ENCODE measurements at places on chromosomes 5 and 9.

DNA sequence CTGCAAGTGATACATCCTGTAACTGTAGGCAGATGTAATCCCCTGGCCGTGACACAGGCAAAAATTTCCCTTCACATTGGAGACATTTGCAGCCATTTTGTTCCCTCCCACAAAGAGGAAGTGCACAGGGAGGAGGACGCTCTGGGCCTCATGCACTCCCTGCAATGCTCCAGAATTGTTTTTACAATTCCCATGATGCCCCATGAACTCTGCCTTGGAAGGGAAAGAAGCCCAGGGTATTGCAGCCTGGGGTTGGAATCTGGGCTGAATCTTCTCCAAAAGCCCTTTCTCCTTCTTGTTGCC, 491.7 kb downstream of the CCDC171 start:
- no peak for DNase-seq

DNA sequence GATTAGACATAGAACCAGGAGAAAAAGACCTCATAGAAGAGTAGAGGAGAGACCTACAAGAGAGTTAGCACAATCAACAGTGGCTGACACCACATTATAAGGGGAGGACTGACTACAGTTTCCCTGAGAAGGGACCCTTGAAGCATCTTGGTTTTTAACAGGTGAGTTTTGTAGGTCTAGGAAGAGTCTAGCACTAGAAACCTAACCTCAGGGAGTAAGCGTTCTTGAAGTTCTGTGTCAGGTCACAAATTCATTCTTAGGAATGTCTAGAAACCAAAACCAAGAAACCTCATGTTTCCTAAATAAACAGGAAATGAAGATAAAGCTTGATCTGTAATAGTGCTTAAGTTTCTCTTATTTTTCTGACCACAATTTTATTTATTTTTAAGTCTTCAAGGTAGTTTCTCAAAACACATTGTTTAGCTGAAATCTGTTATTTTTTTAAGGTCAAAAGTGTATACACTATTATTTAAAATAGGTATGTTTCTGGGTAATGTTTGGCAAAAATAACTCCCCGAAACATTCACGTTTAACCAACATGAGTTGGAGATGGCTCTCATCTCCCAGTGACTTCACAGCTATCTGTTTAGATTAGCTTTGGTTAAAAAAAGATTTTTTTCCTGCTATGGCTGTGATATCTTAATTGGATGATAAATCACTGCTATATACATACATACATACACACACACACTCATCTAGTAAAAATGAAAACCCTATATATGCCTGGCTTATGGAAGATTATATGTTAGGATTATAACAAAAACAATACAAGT, 37.1 kb downstream of the MAP3K1 start:
- DNase-seq: no peak

GRCh38 chr9:99121604-99122003, 16.7 kb downstream of the TGFBR1 start:
- DNase-seq: no peak

DNA sequence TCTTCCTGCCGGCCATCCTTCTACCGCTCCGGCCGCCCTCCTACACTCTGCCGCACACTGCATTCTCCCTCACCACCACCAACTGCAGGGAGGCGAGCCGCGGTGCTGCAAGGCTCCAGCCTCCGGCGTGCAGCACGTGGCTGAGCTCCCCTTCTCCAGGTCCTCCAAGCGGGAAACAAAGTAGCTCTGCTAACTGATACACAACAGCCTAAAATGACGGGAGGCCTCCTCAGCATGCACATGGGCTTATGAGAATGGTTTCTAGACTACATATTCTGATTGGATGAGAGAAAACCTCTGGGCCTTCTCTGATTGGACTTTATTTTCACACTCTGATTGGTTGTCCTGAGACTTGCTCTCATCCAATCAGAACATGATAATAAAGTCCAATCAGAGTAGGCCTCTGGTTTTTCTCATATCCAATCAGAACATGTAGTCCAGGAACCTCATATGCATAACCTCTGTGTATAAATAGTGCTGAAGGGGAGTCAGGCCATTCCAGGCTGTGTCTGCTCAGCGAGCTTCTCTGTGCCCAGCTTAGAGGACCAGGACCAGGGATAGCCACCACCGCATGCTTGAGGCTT, 27.0 kb upstream of the ZNF354B start:
- DNase-seq: no peak

DNA sequence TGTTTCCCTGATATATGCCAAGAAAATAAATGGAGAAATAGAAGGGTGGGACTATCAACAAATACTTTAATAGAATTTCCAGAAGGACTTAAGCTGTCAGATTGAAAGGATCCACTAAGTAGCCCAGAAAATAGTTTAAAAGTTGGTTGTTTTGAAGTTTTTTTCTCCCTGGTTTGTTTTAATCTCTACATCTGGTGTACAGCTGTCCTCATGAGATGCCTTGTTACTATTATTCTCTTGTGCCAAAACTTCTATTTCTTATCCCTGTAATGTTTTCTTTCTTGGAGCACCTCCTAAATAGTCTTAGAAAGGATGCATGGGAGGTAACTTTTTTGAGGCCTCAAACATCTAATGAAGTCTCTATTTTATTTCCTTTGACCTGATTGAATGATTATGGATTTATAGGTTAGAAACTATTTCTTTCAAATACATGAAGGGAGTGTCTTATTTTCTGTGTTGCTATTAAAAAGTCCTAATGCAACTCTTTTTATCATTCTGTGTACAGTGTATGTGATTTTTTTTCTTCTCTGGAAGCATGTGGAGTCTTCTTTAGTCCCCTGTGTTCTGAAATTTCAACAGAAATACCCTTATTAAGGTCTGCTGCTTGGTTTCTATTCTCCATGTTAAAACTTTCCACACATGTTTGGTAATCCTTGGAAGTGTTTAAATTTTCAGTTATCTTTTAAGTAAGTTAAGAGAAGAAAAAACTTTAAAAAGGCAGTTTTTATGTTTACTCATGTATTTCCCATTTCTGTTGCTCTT, 140.0 kb upstream of the CDKN2B start:
- DNase-seq: no peak

- no peak for DNase-seq
These were observed 97.7 kb upstream of the SLC12A2 start for GRCh38 chr5:127985811-127986325.

DNA sequence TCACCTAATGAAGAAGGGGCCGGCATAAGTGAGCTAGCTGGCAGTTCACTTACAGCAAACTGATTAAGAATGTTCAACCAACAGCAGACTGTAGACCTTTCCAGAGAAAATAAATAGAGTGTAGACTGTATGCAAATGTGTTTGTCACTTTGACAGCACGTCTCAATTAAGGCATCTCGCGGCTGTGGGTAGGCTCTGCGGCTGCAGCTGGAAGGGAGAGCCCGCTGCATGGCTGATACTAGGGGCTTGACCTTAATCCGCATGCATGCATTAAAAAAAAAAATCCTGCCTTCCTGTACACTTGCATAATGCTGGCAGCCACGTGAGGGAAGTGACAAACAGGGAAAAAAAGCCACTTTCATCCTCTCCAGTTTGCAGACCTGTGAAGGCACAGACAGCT, 82.3 kb downstream of the CRB2 start:
- no peak for DNase-seq

DNA sequence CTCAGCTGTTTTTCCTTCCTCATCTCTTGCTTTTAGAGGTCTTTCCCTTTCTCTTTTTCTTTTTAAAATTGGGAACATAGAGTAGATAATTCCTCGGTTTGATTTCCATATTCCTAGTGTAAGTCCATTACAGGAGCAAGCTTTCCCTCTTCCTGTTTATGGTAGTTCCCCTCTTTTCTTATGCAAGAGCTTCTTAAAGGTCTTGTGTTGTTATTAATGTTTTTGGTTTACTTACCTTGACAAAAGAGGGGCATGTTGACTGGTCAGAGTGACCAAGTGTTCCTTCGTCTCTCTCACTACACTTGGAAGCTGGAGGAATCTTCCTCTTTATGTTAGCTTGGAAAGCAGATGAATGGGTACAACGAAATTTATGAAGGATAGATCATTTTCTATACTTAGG, 8.3 kb downstream of the ATG10 start:
- DNase-seq: no peak

- no peak for DNase-seq
These were observed 235.7 kb downstream of the PLK2 start for GRCh38 chr5:58224221-58224620.

DNA sequence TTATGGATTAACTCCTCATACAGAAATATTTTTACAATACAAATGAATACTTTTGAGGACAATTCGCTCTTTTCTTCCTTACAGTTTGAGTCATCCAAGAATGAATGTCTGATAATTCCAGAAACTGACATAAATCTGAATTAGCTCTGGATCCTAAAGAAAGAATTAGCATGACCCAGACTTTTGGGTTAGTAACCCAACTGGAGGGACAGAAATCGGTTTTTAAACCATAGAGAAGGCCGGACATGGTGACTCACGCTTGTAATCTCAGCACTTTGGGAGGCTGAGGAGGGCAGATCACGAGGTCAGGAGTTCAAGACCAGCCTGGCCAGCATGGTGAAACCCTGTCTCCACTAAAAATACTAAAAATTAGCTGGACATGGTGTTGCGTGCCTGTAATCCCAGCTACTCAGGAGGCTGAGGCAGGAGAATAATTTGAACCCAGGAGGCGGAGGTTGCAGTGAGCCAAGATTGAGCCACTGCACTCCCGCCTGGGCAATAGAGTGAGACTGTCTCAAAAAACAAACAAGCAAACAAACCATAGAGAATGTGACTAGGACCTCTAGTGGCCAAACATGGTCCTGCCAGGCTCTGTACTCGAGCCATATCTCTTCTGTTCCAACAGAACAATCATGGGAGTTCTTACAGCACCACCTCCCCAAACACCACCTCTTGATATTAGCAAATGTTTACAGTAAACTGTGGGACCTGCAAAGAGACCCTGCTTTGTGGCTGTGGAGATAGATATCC, 44.8 kb downstream of the LURAP1L start:
- DNase-seq: no peak
